ENCODE measurements at places on chromosomes 11 and 22.

- peak; percentile 75 for DNase-seq
Observed at GRCh38 chr11:99370549-99371216, 349.9 kb downstream of the CNTN5 start.

- no peak for DNase-seq
Observed at GRCh38 chr11:64923151-64923661, 1.3 kb upstream of the PPP2R5B start.

DNA sequence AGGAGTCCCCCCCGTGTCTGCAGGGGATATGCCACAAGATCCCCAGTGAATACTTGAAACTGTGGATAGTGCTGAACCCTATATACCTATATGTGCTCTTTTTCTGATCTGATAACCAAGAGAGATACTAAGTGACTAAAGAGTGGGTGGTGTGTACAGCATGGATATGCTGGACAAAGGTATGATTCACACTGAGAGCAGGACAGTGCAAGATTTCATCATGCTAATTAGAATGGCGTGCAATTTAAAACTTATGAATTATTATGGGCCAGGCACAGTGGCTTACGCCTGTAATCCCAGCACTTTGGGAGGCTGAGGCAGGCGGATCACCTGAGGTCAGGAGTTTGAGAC is 90.2 kb upstream of the ALKBH3 start:
- peak; percentile 9 for DNase-seq

GRCh38 chr11:9053316-9054035 is 37.9 kb downstream of the SCUBE2 start:
- no peak for DNase-seq

All from PC-3 (cell line).